Hypothalamus (tissue), 51 donors: ENCODE measurements at places on chromosomes 6 and 20.

DNA sequence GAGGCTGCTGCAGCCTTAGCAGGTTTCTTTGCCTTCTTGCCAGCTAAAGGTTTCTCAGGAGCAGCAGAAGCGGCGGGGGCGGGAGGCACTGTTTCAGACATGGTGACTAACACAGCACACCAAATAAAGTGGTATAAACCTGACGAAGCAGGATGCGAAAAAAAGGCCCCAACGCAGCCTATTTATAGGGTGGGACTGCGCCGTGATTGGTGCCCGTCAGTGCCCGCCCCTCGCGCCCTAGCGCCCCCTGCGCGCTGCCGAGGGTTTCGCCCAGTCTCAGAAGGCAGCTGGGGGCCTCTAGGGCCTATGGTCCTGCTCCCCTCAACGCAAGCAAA, 55.0 kb downstream of the TRIM38 start:
- no peak for DNase-seq

GRCh38 chr6:15503346-15503680, 159.5 kb downstream of the DTNBP1 start:
- DNase-seq, result no peak

- DNase-seq, result no peak
These were observed 98.9 kb upstream of the ENPP5 start for GRCh38 chr6:46269447-46270229.

DNA sequence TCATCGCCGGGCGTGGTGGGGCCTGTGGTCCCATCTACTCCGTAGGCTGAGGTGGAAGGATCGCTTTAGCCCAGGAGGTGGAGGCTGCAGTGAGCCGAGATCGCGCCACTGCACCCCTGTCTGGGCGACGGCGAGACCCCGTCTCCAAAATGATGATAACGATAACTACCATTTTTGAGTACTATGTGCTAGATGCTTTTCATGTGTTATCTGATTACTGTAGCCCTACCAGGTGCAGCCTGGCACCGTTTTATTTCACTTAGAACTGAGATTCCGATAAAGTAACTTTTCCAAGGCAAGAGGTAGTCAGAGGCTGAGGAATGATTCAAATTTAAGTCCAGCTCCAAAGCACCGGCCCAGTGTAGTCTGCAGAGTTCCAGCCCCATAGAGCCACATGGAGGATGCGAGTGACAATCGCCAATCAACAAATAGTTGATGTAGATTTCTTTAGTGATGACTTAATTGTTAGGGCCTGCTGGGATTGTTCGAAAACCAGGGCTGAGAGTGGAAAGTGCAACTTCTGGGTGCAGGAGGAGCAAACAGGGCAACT, 727 bp downstream of the ERMARD start:
- no peak for DNase-seq

- no peak for DNase-seq
These were observed 134.9 kb upstream of the THBS2 start for GRCh38 chr6:169388395-169389166.

GRCh38 chr20:6919792-6920468, 152.4 kb downstream of the BMP2 start:
- DNase-seq, result no peak

DNA sequence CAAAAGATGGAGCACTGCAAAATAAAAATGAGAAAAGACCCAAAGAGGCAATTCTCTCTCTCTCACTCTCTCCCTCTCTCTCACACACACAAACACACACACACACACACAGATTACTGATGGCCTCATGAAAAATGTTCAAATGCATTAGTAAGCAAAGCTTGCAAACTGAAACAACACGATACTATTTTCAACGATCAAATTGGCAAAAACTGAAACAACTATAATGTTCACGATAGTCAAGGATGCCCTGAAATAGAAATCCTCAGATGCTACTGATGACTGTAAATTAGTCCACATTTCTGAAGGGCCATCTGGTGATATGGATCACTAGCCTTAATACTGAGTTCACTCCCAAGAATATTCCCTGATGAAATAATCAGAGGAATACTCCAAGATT, 100.8 kb downstream of the TRERF1 start:
- no peak for DNase-seq

DNA sequence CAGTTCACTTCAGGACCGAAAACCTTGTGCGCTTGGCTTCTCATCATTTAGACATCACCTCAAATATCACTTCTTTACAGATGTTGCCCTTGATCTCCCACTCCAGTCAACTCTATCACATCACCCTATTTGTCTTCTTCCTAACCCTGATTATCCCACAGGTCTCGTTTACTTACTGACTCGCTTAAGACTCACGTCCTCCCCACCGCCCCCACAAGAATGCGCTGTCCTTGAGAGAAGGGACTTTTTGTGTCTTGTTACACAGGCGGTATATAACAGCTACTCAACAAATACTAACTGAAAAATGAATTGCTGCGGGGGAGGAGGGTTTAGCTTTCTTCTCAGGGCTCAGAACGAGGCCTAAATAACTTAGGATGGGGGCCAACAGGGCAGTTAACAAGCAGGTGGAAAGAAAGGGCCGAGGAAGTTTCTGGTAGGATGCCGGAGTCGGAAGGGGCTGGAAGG, 527 bp downstream of the TOMM34 start:
- DNase-seq, result no peak

- no peak for DNase-seq
These were observed 86.3 kb downstream of the SOX4 start for GRCh38 chr6:21679761-21680265.

DNA sequence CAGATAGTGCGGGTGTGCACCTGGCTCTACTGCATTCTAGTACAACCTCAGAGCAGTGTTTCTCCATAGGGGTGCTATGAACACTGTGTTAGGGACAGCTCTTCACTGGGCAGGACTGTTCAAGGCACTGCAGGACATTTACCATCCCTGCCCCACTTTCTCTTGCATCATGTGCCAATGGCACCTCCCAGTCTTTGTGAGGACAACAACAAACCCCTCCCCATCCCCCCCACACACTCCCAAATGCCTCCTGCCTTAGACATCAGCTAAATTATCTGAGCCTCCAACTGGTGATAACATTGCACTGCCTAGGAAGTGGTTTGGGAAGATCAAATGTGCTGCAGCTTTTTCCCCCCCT, 98.9 kb downstream of the FYN start:
- DNase-seq, result no peak

DNA sequence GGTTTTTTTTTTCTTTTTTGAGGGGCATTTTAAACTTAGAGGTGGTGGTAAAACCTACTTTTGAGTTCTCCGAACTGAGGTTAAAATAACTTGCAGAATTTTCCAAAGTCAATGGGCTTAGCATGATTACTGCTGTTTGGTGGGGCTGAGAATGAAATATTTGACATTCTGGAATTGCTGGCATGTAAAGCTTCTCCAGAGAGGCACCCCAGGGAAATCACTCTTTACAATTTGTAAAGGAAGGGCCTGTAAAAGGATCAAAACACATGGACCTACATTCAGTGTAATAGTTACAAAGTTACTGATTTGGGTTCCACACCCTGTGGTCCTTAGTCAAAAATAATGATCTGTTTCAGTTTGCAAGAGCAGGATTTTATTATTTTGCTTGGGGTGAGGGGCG, 5.5 kb downstream of the FAM217B start:
- DNase-seq, result no peak

- DNase-seq, result no peak
These were observed 72.3 kb downstream of the BTBD9 start for GRCh38 chr6:38567436-38567835.

- DNase-seq, result no peak
These were observed 816 bp downstream of the NPEPL1 start for GRCh38 chr20:58693226-58694006.

DNA sequence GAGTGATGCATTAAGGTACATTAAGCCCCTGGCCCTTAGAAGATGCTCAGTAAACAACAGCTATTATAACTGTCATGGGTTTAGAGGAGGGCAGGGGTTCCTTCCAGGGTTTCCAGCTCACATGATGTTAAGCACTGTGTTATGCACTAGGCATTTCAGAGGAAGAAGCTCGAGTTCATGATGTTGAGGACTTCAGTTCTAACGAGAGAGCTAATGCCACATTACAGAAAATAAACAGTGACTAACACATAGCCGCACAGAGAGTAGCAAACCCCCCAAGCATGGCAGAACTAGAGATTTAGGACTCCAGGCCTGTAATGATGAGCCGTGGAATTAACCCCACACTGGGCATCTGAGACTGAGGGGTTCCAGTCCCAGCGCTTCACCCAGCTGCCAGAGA, 105.2 kb downstream of the UNC5CL start:
- DNase-seq, result no peak

- DNase-seq, result no peak
These were observed 786.1 kb downstream of the TFAP2A start for GRCh38 chr6:9628819-9629218.

GRCh38 chr6:101826269-101826668, 432.8 kb downstream of the GRIK2 start:
- no peak for DNase-seq

DNA sequence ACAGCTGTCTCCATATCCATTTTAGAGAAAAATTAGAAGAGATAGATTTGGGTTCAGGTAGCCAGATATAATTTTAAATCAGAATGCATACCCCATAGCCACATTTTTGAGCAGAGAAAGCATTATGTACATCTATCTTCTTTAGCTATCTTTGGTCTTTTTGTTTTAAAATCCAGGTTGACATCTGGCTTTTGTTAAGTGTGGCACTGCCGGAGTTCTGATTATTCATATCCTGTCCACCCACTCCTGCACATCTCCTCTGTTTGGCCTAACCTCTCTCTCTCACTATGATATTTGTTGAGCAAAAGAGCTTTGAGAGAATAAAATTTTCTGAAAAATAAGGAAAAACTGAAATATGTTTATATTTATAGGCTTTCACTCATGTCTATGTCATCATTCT, 189.7 kb downstream of the PACRG start:
- no peak for DNase-seq

DNA sequence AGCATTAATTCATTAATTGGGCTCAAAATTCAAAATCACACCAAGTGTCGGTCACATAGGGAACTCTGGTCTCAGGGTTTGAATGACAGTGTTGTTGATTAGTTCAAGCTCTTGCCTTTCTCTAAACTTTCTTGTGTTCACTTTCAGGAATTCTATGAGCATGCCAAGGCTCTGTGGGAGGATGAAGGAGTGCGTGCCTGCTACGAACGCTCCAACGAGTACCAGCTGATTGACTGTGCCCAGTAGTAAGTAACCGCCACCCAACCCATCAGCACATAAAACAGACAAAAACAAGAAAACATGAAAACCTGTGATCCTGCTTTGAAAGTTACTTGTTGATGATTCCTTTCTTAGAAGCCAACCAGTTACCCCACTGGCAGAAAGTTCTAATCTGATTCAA, 52.7 kb downstream of the GNAS start:
- DNase-seq, result no peak

DNA sequence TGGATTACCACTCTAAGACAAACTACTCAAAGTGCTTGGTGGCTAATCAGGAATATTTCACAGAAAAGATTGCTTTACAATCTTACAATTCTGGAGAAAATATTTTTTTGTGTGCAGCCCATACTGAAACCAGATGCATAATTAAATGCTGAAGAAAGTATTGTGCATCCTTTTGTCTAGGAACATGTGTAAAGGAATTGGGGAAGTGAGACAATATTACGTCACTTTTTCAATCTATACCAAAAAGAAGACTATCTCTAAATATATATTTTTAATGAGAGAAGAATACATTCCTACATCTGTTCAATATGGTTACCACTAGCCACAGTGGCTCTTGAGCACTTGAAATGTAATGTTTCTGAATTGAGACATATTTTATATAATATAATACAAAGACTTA, 992.5 kb upstream of the ADGRB3 start:
- no peak for DNase-seq

DNA sequence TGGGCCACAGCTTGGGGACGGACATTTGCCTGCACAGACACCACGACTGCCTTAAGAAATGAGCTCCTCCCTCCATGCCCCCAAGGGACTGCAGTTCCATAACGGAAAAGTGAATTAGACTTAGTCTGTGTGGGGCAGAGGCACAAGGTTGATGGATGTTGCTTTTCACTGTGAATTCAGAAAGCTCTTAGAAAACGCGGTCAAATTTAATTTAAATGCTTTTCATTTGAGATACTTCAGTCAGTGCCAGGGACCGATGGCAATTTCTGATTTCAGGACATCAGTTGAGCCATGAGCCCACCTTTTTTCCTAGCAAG, 356.4 kb downstream of the KIF16B start:
- DNase-seq, result no peak

DNA sequence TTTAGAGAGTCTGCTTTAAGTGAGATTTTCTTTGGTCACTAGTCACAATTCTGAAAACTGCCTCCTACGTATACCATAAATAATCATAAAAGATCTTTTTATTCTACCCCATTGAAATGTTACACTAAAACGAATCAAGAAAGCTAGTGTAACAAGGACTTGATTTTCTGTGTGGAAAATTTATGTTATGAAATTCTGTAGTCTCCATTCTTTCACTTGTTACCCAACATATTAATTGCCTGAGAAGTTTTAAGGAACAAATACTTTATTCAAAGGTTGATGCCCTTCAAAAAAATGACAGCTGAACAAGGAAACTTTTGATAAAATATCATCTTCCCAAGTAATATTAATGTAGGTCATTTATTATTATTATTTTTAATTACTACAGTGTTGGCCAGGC, 13.3 kb upstream of the HBS1L start:
- DNase-seq, result no peak

- no peak for DNase-seq
These were observed 2.6 kb downstream of the SAMD5 start for GRCh38 chr6:147510929-147511590.

DNA sequence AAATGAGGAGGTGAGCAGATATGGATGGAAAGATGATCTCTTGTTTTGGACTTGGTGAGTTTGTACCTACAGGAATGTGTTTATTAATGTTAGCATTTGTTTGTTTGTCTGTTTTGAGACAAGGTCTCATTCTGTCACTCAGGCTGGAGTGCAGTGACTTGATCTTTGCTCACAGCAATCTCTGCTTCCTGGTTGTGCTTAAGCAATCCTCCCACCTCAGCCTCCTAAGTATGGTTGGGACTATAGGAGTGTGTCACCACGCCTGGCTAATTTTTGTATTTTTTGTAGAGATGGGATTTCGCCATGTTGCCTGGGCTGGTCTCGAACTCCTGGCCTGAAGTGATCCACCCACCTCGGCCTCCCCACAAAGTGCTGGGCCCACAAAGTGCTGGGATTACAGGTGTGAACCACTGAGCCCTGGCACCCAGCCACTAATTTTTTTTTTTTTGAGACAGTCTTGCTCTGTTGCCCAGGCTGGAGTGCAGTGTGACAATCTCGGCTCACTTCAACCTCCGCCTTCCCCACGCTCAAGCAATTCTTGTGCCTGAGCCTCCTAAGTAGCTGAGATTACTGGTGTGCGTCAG, 7.1 kb downstream of the CASP8AP2 start:
- no peak for DNase-seq

DNA sequence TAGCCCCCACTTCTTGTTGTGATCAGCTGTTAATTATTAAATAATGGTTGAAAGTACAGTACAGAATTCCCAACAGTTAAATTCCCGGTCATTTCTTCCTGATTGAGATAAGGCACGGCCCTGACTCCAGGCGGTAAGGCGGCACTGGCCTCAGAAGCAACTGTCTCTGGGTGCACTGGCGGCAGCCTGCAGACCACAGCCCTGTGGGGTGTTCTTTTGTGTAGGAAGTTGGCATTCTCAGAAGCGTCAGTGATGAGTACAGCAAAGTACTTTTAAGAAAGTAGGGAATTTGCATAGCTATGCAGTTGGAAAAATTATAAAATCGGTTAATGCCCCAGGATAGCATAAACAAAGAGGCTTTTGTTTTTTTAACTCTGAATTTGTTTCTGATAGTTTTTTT, 50.5 kb downstream of the SAMD5 start:
- no peak for DNase-seq
